ENCODE measurements at places on chromosomes 16 and 17.

DNA sequence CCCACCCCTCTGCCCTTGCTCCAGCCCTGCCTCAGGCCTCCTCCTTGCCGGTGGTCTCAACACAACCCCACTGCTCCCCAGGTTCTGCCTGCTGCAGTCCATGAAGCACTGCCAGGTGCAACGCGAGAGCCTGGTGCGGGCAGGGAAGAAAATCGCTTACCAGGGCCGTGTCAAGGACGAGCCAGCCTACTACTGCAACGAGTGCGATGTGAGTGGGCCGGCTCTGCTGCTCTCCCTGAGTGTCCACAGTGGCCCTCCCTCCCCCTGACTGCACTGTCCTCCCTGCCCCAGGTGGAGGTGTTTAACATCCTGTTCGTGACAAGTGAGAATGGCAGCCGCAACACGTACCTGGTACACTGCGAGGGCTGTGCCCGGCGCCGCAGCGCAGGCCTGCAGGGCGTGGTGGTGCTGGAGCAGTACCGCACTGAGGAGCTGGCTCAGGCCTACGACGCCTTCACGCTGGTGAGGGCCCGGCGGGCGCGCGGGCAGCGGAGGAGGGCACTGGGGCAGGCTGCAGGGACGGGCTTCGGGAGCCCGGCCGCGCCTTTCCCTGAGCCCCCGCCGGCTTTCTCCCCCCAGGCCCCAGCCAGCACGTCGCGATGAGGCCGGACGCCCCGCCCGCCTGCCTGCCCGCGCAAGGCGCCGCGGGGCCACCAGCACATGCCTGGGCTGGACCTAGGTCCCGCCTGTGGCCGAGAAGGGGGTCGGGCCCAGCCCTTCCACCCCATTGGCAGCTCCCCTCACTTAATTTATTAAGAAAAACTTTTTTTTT lies 1.8 kb upstream of the TMEM88 start:
- DNase-seq: no peak

DNA sequence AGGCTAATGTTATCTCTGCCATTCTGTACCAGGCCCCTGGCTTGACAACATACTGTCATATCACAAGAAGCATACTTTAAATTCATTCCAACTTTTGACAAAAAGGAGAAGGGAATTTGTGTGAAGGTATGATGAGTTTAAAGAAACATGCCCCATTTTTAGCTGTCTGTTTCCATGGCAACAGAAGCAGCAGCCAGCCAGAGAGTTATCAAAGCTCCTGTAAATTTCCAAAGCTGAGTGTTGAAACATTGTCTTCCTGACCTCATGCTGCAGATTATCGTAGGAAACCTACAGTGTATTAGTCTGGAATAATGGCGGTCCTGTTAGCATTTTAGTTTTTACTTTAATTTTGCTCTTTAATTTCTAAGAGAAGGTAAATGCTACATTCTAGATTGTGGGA lies 124.9 kb downstream of the MRTFB start:
- DNase-seq: no peak

DNA sequence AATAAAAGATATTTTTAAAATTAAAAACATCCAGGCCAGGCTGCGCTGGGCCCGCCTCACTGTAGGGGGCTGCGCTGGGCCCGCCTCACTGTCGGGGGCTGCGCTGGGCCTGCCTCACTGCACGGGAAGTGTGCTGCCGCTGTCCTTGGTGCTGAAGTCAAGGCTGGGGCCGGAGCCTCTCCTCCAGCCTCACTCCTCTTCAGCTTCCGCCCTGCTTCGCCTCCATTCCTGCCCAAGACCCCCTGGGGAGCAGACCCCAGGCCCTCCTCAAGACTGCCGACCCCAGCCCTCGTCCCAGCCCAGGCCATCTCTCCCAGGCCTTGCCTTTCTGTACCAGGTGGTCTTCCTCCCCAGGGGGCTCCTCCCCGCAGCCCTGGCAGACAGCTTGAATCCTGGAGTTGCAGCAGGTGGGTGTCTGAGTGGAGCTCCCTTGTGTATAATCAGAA lies 26.2 kb downstream of the ENDOV start:
- DNase-seq: peak; percentile 52

GRCh38 chr17:71127416-71127815 lies 958.1 kb downstream of the KCNJ2 start:
- DNase-seq: no peak

DNA sequence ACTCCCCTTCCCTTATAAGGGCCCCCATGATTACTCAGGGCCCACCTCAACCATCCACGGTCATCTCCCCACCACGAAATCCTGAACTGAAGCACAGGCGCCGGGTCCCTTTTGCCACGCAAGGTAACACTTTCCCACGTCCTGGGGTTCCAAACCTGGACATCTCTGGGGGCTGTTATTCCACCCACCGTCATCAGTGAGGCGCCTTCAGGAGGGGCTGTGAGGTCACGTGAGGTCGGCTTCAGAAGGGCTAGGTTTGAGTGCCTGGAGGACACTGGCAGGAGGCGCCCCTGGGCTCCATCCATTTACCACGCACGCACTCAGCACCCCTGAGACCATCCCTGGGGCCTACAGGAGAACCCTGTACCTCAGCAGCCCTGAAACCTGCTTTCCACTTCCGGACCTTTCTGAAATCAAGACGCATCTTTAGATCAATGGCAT lies 4.1 kb downstream of the CD2BP2 start:
- DNase-seq: no peak

DNA sequence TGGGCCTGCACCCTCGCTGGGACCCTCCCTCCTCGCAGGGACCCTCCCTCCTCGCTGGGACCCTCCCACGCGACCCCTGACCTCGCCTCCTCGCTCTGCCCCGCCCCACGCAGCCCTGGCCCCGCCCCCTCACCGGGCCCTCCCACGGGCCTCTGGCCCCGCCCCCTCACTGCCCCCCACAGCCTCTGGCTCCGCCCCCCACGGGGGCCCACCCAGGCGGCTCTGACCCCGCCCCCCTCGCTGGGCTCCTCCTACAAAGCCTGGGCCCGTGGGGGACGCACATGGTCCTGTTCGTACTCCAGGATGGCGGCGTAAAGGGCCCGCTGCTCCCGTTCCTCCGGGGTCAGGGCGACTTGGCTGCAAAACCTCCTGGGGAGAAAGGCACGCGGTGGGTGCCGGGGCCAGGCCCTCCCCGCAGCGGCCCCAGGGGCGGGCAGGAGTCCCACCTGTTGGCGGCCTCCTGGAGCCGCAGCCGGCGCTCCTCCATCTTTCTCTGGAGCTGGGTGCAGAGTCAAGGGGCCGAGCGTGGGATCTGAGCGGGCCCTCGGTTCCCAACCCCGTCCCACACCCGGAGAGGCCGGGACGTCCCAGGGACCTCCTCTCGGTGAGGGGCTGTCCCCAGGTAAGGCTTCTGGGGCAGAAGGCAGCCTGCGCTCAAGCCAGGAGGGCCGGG lies 9.0 kb downstream of the VPS9D1 start:
- DNase-seq: peak; percentile 80

GRCh38 chr16:56847173-56847910 lies 17.7 kb upstream of the SLC12A3 start:
- no peak for DNase-seq

DNA sequence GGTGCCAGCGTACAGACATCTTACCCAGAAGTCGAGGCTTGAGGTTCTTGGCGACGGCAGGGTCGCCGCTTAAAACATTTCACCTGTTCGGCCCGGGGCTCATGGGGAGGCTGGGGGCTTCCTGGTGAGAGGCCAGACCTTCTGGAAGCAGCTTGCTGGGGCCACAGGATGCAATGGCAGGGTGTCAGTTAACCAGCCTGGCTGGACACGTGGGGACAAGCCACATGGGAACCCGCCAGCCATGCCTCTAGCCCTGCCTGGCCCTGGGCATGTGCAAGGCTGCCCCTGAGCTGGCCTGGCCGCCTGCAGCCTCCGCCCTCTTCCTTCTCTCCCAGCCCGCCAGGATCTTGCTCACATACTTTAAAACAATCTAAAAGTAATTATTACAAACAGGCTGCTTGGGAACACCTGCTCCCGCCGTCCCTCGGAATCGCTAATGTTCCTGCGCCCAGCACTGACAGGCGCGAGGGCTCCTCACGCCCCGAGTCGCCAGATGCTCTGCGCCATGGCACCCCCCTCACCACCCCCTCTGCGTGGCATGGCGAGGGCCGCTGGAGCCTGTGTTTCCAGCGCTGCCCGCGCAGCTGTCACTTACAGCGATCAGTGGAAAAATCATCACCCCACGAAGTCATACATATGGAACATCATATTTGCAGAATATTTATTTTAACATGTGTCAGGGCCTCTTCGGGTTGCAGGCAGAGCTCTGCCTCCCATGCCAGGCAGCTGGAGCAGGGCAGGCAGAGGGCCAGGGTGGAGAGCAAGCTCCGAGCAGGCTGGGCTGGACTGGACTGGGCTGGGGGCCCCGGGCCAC lies 188.7 kb upstream of the GSE1 start:
- DNase-seq: no peak

Measured in GM18507 (cell line).